Activated CD4-positive, alpha-beta T cell treated with anti-CD3 and anti-CD28 coated beads for 36 hours (primary cell): ENCODE measurements at places on chromosomes 3 and 15.

GRCh38 chr3:169965562-169966427, 812 bp upstream of the SEC62 start:
- DNase-seq, result peak; percentile 8

GRCh38 chr15:43872416-43873020, 45.7 kb downstream of the WDR76 start:
- DNase-seq, result peak; percentile 33

DNA sequence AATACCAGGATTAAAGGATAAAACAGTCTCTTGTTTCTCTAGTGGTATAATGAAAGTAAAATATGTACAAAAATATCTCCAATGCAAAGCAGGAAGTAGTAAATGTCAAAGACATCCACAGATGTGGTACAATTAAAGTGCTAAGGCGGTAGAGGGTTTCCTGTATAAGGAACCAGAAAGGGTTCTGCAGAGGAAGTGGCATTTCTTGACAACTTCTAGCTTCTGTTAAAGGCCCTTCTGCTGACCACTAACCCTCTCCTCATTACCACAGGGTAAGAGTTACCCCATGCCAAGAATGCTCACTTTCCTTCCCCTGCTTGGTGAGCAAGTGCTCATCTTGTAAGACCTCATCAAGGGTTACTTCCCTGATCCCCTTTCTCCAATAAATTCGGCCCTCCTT, 883.6 kb upstream of the NR2F2 start:
- DNase-seq, result peak; percentile 6

DNA sequence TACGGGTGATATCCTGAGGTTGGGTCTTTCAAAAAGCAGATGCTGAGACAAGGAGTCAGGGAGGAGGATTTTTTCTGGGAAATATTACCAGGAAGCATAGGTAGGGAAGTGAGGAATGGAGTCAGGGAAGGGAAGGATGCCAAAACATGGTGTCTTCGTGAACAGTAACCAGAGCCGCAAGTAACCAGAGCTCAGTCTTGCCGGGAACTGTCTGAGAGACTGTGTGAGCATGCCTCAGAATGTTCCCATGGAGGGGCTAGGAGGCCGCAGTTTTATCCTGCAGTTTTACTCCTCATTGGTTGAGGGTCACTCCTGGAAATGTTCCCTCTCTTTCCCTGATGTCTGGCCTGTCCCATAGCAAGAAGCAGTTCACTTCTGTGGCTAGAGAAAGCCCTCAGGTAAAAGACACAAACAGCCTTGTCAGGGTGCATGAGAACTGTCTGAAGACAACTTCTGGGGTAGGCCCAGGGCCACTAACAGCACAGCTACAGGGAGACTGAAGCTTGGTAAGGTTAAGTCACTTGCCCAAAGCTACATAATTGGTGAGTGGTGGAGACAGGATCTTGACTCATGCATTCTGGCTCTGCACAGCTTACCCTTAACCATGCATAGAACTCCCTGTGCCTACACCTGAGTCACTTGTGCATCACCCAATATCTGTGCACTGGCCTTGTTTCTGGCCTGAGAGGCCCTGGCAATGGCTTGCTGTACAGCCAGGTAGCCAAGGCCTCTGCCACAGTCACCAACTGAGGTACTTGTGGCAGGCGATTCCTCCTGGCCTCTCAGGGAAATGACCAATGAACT, 76.3 kb upstream of the FRMD4B start:
- DNase-seq, result no peak

- no peak for DNase-seq
Observed at GRCh38 chr3:198065897-198066296, 105.9 kb downstream of the LMLN start.

GRCh38 chr15:38904298-38904697, 339.7 kb upstream of the RASGRP1 start:
- DNase-seq, result no peak

DNA sequence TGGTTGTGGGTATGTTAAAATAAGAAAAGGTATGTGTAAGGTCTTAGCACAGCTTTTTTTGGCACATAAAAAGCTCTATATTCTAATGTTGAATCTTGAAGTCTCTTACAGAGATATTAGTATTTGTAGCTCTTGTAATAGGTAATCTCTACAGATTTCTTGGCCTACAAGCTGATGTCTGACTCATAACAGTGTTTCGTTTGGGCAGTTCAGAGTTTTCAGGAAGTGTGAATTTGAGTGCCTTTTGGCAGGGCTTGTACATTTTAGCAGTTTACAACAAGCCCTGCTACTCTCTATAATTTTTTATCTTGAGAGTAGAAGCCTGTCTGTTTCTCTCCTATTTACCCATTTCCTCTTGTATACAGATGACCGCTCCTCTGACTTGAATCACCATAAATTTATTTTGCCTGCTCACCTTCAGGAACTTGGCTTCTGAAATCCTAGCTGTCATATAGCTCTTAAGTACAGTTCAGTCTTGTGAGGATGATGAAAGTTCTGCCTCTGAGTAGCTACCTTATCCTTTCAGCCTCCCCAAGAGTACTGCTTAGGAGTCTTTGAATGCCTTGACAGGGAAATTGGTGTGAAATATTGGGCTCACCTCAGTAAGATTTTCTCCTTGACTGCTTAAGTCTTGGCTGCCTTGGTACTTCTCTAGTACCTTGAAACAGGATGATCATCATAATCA, 419.9 kb upstream of the RARB start:
- no peak for DNase-seq

DNA sequence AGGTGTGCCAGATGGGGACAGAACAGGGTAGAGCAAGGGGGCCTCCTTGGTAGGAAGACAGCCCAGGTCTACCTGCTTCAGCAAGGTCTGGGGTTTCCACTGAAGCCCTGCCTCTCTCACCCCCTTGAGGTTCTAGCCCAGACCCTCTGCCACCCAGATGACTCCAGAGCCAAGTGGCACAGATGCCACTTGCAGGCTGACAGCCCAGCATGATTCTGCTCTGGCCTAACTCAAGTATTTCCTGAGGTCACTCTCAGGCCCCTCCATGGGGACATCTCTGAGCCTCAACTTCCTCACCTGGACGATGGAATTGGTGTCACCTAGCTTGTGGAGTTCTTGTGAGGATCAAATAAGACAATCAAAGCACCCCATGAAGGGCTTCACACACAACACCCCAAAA, 23.9 kb downstream of the PLXNB1 start:
- no peak for DNase-seq

GRCh38 chr3:25618028-25618427, 46.7 kb downstream of the TOP2B start:
- peak; percentile 17 for DNase-seq

DNA sequence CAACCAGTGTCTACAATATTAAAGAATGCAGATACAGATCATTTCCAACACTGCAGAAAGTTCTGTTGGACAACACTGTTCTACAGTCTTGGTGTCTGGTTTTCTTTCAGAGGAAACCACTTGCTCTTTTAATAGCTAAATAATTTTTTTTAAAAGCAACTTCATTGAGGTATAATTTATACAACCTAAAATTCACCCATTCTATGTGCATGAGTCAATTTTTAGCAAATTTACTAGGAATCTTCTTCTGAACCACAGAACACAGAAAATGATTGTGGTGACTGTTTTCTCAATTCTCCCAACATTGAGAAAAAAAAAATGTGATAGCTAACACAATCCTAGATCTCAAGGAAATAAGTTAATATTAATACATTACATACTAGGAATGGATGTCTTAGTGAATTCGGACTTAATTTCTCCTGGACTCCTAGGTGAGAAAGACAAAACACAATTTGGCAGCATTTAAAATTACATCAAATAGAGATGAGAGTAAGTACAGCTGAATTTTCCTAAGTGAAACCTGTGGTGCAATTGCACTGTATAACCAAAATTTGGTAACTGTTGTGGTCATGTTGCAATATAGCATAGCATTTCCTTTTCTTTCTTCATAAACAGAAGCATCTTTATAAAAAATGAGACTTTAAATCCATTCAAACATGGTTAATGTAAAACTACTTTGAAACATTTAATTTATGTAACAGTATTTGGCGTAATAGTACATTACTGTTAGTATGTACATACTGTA, 15.3 kb upstream of the PLCL2 start:
- no peak for DNase-seq

GRCh38 chr3:94303897-94304296, 241.0 kb downstream of the NSUN3 start:
- no peak for DNase-seq

DNA sequence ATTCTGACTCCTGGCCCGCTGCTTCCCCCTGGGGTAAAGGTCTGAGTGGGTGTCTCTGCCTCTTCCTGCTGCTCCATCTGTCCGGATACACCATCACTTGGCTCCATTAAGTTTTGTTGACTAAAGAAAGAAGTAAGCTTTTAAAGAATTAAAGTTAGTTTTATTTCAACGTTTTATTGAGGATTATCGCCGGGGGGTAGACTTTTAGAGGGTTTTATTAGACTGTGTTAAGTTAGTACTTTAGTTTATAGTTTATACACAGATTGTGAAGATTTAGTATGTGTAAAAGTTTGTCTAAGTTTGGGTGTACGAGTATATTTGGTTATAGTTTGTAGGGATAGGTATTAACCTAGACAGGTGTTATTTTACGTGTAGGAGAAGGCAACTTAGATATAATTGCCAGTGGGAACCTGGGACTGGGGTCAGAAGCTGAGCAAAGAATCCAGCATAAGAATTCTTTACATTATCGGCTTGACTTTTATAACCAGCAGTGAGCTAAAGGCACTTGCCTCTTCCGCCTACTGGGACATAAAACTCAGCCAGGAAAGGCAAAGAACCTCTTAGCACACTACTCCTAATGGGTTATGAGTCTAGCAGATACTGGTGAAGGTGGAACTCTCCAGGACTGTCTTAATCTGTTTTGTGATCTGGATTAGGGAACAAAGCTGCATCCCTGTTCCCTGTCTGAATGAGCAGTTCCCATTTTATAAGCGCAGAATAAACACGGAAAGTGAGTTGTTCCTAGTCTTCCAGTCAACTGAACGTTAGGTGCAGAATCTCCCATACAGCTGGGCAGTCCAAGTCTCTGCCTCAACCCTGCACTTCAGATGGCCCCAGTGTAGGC, 131.3 kb downstream of the FAM43A start:
- no peak for DNase-seq
